Activated T-cell treated with anti-CD3 and anti-CD28 coated beads, Interleukin-2, amount 50 U/mL, for 72 hours (primary cell): ENCODE measurements at places on chromosomes 6 and 20. TPM values are rescaled to one million over a fixed set of nuclear protein-coding genes. Genes with fewer than 3 reads are reported as not detected.

The SCUBE3 gene
- total RNA-seq = 0.16 TPM

The ZC3H12D gene
- 170 TPM for total RNA-seq

The RSPO3 gene
- not detected for total RNA-seq

The RAB44 gene
- 0.05 TPM for total RNA-seq

The TNNC2 gene
- not detected for total RNA-seq
